IMR-90 (cell line): ENCODE measurements at places on chromosomes 1 and 21. TPM values are rescaled to one million over a fixed set of nuclear protein-coding genes. Genes with fewer than 3 reads are reported as not detected.
A peak's percentile ranks its signal among the peaks of the same experiment; 100 is the strongest.

DNA sequence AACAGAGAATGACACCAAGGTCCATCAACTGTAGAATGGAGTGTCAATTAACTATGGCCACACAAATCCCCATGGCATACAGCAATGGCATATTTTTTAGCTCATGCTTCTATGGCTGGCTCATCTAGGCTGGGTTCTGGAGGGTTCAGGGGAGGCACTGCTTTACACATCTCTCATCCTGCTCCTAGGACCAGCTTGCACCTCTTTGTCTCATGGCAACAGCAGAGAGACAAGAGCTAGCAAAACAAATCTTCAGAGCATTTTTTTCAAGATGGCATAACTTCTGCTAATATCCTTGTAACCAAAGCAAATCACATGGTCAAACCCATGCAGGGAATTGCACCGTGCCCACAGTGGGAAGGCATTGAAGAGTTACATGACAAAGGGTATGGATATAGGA lies 82.4 kb downstream of the KIF14 start:
- no peak for DNase-seq

Gene C1orf185
- not detected in 2 replicates for polyA plus RNA-seq

DNA sequence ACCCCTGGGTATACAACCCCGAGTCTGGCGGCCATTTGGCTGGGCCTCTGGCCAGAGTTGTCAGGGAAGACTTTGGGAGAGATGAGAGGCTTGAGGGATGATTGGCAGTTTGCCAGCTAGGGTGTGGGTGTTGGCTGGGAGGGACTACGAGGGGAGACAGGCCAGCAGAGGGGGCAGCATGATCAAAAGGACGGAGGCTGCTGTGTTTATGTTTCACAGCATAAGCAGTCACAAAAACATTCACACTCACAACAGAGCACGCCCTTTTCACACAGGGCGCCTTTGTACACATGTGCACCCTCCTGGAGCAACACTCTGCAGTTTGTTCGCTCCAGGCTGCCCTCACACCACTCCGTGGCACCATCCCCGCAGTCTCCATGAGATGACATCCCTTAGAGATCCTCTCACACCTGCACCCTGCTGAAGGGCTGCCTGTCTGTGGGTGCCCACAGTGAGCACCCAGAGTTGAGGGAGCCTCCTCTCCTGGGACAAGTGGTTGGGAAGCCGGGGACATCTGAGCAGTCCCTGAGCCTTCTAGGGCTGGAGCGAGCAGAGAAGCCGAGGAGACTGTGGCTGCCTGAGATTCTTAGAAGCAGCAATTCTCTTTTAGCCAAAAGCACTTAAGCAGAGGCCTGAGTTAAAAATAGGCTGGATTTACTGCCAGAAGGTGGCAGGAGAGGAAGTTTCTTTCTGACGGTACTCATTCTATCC lies 15.4 kb downstream of the EFNA3 start:
- DNase-seq = peak; percentile 45

GRCh38 chr1:169527451-169528214 lies 41.9 kb upstream of the SLC19A2 start:
- DNase-seq = peak; percentile 12

Gene CD48
- not detected in 2 replicates for polyA plus RNA-seq

DNA sequence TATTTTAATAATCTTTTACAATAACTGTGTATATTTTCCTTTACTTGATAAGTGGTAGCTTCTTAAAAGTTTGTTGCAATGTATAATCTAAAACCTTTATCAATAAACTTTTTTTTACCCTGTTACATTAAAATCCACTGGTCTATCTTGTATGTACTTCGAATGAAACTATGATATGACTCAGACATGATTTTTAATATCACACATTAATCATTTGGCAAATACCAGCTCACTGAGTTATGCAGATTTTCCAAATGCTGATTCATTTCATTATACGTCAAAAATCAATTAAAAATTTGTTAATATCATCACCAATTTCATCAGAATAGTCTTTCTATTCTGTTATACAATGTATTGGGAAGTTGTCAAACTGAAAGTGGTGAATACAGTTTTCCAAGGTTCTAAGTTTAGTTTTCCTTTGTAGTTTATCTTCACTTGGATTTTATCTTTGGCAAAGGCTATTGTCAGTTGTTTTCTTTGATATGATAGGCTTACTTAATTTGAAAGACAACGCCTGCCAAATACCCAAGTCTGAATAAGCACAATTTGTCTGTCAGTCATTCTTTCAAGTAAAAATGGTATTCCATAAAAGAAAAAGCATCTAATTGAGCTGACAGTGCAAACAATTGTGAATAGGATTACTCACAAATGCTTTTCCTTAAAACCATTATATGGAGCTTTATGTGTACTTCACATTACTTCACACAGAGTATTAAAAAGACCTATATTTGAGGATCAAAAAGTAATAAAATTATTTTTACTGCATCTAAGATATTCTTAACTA lies 127.0 kb downstream of the NME7 start:
- DNase-seq = peak; percentile 44

Gene VANGL2
- polyA plus RNA-seq = 3.2 and 3.6 TPM in 2 replicates

Gene C1orf53
- polyA plus RNA-seq = 7.0 and 8.0 TPM in 2 replicates

Gene PIGR
- not detected in 2 replicates for polyA plus RNA-seq

Gene DENND2D
- 0.72 and 0.86 TPM in 2 replicates for polyA plus RNA-seq

DNA sequence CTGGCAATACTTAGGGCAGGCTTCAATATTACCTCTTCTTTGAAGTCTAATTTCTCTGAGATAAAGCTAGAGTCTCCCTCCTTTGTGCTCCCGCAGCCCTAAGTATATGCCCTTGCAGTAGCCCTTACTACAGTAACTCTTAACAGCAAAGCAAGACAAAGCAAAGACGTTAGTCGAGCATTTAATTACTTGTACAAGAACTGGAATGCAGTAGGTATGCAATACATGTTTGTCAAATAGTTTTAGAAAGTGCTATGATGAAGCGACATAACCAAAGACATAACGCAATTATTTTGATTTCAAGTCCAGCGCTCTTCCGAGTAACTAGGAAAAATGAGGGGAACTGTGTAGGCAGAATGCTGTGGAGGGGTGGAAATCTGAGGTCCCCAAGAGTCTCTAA lies 1.6 kb downstream of the P3H1 start:
- no peak for DNase-seq

Gene RAB42
- 0.36 and 0.77 TPM in 2 replicates for polyA plus RNA-seq

Gene CYP4A22
- not detected in 2 replicates for polyA plus RNA-seq

- no peak for DNase-seq
Observed at GRCh38 chr1:105027838-105028471, 1278.3 kb downstream of the AMY1C start.

DNA sequence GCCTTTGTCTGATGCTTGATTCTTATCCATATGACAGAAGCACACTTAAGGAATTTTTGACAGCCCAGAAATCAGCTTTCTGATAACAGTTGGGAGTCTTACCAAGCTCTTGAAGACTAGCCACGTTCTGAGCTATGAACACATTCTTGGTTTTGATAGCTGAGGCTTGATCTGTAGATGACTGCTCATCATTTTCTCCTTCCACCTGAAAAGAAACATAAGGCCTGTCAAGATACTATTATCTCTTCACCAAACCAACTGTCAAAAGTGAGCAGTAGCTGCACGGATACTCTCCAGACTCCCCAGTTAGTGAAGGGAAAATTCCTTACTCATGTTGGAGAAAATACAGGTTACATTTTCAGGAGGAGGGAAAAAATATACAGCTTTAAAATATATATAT lies 12.2 kb downstream of the UBR4 start:
- no peak for DNase-seq
